ENCODE measurements at places on chromosomes 12 and 14.
A peak's percentile ranks its signal among the peaks of the same experiment; 100 is the strongest.

DNA sequence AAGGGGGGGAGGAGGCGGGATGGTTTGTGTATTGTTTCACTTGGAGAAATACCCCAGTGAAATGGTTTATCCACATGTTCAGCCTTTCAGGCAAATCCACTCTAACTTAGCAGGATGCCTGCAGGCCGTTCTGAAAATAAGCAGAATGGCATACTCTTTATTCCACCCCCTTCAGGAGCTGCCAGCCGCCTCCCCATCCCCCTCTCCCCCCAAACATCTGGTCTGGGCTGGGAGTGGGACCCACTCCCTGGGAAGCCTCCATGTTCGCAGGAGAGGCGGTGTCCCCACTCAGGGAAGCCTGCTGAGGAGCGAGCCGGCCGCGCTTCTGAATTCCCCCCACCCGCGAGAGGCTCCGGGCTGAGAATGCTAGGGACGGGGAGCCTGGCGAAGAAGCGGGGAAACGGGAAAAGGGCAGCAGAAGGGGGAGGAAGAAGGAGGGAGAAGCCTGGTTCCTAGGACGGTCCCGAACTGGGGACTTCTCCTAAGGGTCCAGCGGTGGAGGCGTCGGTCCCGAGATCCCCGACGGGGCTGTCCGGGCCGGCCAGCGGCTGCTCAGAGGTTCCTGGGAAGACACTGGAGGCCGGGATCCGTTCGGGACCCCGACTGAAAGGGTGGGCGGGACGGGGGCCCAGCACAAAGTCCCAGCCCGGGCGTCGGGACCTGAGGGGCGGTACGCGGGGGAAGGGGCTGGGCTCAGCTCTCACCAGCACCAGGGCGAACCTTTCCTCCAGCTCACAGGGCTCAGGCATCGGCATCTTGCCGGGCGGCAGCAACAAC is 666 bp downstream of the FMNL3 start:
- DNase-seq: peak; percentile 76

DNA sequence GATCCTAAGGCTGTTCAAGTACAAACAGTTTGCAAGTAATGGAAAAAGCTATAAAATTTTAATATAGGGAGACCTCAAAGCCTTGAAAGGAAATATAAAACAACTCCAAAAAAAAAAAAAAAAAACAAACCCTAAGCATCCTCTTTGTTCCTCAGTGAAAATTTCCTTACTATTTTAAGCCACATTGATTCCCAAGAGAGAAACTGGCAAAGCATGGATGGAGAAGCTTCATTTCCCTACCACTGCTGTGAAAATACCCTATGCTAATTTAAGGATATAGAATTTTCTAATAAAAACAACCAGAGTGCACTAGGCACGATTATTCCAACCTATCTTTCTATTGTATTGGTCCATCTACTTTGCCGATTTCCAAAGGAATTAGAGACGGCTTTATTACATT is 283.1 kb downstream of the CACNA1C start:
- DNase-seq: no peak

DNA sequence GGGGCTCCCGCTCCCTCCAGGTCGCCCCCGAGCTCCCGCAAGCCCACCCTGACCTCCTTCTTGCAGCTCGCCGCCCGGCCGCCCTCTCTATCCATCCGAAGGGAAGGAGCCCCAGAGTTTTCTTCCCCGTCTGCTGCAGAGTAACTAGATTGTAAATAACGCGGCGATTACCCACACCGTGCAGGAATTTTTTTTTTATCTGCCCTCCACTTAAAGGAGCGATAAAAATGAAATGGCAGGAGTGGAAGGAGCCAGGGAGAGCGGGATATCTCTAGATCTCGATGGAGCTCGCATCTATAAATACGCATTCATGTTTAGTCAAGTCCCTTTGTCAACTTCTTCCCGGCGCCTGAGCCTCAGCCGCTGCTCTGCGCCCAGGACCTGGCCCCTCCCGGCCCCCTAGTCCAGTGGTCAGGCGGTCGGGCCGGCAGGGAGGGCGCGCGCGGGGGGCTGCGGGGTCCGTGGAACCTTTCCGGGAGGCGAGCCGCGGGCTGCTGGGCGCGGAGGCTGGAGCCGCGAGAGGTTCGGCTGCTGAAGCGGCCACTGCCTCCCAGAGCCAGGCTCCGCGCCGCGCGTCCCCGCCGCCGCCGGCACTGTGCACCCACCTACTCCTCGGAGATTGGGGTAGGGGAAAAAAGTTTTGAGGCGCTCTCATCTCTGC is 386.0 kb downstream of the BCAT1 start:
- peak; percentile 80 for DNase-seq

DNA sequence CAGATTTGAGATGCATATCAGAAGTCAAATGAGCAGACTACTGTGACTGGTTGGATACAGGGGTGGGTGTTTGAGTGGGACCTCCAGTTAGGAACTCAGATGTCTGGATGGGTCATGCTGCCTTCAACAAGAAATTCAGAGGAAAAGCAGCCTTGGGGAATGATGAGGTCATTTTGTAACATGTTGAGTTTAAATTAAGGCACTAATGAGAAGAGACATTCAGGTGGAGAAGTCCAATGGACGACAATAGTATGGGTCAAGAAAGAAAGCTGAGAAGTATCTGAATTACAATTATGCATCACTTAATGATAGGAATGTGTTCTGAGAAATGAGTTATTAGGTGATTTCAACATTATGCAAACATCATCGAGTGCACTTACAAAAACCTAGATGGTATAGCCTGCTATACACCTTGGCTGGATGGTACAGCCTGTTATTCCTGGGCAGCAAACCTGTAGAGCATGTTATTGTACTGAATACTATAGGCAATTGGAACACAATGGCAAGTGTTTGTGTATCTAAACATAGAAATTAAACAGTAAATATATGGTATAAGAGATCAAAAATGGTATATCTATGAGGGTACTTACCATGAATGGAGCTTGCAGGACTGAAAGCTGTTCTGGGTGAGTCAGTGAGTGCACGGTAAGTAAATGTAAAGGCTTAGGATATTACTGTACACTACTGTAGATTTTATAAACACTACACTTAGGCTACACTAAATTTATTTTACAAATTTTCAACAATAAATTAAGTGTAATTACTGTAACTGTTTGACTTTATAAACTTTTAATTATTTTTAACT is 414.7 kb downstream of the RAD51B start:
- DNase-seq: no peak

DNA sequence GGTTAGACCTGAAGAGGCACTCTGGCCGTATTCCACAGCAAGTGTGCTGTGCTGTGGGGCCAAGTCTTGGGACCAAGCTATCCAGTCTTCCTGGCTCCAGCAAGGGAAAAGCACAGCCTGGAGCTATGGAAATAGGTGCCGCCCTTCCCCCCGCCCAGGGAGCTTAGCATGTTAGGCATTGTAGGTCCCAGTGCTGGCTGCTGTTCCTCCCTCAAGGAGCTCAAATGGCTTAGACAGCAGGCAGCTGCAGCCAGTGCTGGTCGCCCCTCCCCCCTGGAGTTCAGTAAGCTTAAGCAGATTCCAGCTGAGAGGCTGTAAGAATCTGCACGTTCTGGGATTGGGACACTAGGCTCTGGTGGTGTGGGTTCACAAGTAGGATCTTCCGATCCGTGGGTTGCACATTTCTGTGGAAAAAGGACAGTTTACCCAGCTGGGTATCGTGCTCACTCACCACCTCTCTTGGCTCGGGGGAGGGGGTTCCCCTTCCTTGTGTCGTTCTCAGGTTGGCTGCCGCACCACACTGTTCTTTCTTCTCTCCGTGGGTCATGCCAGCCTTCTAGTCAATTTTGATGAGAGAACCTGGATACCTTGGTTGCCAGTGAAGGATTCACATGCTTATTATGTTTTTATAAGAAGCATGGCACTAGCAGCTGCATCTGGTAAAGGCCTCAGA is 127.3 kb downstream of the CNTN1 start:
- peak; percentile 81 for DNase-seq

DNA sequence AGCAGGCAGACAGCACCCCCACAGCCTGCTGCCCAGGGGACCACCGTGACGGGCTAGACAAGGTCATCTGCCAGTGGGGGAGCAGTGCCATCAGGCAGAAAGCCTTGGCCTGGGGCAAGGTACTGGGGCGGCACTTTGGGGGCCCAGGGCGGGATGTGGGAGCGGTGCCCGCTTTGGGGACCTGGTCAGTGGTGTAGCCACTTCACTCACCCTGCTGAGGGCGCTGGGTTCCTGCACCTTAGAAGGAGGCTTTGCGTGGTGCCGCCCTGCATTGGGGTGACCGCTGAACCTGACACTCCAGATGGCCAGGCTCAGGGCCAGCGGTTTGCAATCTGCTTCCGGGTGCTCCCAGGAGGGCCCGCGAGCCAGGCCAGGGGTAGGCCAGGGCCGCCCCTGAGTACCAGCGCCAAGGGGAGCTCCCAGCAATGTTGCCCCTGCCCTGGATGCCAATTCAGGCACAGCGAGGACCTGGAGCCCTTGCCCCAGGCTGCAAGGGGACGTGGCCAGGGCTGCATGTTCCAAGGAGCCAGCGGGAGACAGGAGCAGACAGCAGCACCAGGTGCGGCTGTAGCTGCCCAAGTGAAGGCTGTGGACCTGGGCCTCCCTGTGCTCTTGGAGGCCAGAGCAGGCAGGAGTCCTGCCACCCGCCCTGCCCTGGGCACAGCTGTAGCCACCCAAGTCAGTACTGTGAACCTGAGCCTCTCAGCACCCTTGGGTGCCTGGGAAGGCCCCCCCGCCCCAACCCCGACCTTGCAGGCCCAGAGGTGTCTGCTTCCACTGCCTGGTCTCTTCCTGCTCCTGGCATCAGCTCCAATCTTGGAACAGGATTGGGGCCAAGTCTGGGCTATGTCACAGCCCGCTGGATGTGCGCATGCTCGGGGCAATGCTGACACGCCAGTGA is 550.7 kb downstream of the SLC6A15 start:
- DNase-seq: no peak

DNA sequence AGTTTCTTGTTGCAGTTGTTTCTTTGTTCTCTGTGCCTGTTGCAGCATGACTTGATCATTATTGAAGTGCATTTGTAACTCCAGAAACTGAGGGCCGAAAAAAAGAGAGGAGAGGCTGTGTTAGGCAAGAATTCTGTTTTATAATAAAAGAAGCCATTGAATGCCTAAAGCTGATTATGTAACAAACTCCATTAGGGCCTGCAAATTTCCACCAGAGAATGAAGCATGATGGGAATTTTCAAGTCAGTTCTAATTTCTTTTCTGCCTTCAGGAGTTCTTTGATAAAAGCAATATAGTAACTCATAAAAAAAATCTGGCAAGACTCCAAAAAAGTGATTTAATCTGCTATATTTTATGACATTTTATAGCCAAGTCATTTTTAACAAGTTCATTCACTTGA is 156.7 kb upstream of the RASSF8 start:
- no peak for DNase-seq

DNA sequence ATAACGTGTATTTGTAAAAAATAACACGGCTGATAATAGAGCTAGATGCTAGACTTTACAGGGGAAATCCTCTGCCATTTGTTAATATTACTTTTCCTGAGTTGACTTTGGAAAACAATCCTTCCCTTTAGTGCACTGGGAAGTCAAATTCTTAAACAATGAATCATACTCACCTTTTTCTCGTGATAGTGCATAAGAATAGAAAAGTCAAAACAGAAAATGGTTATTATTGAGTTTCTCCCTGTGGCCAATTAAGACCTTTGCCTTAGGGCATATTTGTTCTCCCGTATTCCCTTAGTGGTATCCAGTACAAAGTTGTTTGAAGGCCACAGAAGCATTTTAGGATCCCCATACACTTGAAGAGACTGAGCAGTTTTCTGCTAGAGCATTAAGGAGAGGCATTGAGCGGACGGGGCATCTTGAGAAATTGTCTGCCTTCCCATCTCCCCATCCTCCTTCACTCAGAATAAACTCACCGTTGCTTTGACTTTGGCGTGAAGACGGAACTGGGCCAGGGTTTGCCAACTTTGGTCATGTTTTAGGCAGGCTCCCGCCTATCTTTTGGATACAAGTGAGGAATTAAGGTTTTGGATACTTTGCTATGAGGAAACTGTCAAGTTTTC is 171.3 kb downstream of the TMTC2 start:
- DNase-seq: no peak

- DNase-seq: no peak
Observed at GRCh38 chr12:93831374-93831773, 154.2 kb downstream of the CRADD start.

DNA sequence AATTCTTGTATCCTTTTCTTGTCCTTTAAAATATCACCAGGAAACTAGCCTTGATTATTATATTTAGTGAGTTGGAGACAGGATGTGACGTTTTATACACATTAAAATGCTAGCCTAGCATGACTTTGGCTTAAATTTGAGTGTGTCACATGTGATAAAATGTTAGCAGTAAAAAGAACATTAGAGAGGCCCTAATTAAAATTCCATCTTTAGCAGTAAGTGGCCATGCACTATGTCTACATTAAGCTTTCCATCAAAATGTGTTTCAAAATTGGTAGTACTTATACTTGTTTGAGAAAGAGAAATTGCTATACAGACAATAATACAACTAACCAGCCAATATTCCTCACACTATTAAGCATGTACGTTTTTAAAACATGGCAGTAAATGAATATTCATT is 29.9 kb upstream of the MGAT4C start:
- DNase-seq: no peak

DNA sequence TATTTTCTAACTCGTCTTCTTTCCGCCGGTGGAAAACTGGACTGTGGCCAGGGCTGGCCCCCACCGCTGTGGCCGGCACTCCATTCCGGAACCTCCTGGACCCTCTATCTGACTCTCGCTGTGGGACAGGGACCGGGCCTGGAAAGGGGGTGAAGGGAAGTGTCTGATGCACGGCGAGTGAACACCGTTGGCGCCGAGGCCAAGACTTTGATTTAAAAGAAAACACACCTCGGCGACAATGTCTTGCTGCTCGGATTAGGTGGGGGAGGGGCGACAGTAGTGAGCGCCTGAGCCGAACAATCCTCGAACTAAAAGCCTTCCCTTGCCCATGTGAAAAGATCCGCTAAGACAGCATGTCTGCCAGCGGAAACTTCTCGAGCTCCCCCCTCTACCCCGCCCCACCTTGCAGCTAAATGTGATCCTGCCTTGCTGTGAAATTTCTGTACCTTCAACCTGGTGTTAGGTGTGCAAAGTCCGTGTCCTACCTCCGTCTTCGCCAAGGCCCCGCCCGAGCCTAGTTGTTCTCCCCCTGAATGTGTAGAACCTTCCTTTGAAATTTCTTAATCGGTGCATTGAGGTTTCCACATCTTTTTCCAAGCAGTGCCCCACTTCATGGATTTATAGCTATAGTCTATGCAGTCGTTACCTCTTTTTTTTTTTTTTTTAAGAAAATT is 862 bp upstream of the HOTAIR start:
- DNase-seq: no peak

- DNase-seq: no peak
Observed at GRCh38 chr14:105793836-105794235, 267.5 kb downstream of the TMEM121 start.

- DNase-seq: no peak
Observed at GRCh38 chr14:59069163-59069854, 119.2 kb upstream of the DAAM1 start.

Data from lung (tissue), 17 donors.